Islet precursor cell (in vitro differentiated cells): ENCODE measurements at places on chromosomes 5 and 9.

- DNase-seq, result no peak
These were observed 88.1 kb downstream of the GLIS3 start for GRCh38 chr9:4211806-4212205.

GRCh38 chr9:98010445-98010844, 27.3 kb downstream of the ANP32B start:
- DNase-seq, result peak; percentile 67

- DNase-seq, result no peak
These were observed 124.9 kb downstream of the SPOCK1 start for GRCh38 chr5:137374110-137374714.

- DNase-seq, result no peak
These were observed at the start of gene NTNG2 for GRCh38 chr9:132161743-132162184. Gene NTNG2 (plus strand): TSS chr9:132162058. CDS start chr9:132166832, 4,774 bp downstream.

GRCh38 chr5:5965132-5965531, 413.2 kb downstream of the MED10 start:
- DNase-seq, result no peak

GRCh38 chr9:3880851-3881250, 355.1 kb upstream of the RFX3 start:
- no peak for DNase-seq

GRCh38 chr9:130452835-130453234, 8.1 kb downstream of the ASS1 start:
- DNase-seq, result no peak

GRCh38 chr9:70962761-70963440, 158.5 kb downstream of the TRPM3 start:
- no peak for DNase-seq

DNA sequence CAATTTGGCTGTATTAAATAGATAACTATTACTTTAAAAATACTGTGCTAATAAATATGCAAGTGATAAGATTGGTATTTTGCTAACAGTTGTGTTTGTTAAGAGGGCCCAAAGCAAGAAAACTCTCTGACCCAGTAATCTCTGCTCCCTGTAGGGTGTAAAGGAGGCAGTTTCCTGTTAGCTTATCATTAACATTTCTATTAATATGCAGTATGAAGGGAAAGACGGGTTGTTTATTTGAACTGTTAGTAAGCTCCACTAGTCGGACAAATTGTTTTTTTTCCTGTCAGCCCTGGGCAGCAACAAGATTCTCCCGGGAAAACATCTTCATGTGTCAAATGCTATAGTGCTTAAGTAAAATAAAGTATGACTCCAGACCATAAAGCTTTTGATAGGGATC, 35.6 kb downstream of the ERP44 start:
- no peak for DNase-seq

DNA sequence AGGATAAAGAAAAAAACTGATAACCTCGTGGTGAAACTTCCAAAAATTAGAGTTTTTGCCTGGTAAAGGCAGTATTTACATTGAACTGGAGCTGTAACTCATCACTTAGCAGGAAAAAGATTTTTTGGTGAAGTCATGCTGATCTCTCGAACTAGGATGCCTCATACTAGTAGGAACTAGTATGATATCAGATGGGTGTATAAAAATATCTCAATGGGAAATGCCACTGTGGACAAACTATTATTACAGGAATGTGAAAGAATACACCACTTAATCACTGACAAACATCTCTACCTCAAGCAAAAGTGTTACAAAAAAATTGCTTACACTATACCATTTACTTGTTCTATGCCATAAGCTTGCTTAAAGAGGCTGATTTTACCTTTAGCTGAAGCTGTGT, 28.4 kb downstream of the RFX3 start:
- DNase-seq, result no peak

DNA sequence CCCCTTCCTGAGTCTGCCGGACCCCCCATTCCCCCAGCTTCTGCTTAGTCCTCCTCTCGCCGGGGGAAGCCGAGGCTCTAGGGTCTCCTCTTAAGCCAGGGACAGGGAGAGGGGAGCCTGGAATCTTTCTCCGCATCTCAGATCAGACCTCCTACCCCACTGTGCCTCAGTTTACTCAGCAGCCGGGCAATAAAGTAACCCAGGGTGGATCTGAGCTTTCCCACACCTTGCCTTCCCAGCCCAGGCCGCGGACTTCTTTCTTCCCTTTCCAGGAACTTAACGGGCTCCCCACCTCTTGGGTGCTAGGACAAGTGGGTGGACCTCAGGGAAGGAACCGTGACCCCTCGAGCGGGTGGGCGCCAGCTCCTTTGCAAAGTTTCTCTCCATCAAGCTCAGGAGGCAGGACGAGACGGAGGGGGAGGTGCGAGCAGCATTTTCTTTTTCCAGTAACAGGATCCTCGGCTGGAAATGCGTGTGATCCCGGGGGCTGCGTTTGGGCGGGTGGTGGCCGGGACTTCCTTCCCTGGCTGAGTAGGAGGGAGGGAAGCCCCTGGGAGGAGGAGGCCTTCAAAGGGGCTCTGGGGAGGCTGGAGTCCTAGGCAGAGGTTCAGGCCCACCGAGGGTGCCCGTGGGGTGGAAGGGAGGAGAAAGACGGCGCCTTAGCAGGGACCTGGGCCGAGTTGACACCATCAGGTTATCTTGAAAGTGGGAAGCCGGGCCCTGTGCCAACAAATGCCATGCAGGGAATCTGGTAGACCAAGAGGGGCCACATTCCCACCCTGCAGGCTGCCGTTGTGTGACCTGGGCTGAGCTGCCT, 795 bp downstream of the DAB2IP start:
- DNase-seq, result peak; percentile 78

DNA sequence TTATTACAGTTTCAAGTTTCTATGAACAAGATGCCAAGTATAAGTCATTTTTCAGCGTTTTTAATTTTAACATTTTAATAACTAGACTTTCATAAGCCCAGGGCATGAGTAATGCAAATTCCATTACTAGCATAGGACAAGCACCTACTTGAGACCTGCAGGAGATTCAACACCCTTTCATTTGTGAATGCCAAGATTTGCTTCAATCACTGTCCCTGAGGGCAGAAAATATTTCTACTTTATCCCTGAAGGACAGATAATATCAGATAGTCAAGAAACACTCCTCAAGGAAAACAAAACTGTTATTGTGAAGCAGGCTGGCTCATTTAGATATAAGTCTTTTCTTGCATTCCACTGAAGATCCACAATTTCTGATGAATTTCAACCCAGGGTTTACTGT, 27.7 kb upstream of the ZNF622 start:
- no peak for DNase-seq

GRCh38 chr9:117435630-117436261, 20.9 kb upstream of the ASTN2 start:
- DNase-seq, result no peak

DNA sequence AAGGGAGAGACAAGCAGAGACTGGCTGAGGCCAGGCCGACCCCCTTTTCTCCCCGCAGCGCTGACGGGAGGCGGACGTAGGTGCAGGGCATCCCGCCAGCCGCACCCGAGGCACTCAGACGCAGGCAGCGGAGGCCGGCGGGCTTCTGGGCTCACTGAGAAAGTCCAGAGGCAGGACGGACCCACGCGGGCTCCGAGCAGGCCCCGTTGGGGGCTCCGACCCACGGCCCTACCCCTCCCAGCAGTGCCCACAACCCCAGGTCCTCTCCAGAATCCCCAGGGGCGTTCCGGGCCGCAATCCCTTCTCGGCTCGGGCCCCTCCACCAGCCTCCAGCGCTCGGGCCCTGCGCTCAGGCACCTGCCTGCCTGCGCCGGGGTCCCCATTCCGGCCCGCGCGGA, 543 bp downstream of the MTMR12 start:
- DNase-seq, result peak; percentile 78

GRCh38 chr9:95415158-95415557, 97.6 kb upstream of the FANCC start:
- DNase-seq, result no peak

DNA sequence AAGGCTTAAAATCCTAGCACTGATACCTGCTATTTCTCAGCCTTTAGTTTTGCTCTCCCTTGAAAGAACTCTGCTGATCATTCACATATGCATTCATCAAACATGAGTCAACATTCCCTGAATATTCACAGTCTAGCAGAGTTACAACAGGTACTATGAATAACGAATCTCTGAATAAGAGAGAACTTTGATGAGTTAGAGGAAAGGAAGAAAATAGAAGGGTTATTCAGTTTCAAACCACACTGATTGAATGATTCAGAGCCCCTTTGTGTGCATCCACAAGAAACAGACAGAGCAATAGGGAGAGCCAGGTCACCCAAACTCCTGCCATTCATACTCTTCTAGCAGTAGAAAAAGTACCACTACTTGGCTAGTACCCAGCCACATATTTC, 36.0 kb downstream of the FOXD1 start:
- DNase-seq, result no peak

DNA sequence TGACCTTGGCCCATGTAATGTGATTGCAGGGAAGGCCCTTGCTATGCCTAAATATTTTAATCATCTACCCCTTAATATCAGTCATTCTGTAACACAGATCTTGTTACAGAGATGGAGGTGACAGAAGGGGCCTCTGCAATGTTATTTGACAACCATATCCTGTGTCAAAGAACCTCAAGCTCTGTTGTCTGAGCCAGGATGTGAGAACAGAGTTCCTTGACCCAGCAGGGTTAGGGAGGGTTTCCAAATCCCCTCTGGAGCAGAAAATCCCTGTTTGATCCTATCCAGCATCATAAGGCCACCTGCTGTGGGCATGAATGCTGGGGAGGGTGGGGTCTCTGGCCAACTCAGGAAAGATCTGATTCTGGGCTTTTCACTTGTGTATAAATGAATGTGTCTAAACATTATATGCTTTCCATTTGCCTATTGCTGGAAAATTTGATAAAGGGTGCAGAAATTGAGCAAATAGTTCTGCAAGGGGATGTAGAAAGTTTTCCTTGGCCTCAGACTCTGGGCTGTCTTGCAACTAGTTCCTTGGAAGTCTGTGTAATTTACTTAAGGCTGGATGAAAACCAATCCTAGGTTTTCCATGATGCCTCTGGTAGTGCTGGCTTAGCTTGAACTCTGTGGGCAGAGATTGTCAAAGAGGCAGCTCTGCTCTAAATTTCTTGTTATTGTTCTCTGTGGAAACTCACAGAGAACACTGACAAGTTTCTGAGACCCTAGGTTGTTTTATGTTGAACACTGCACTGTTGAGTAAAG, 71.0 kb downstream of the PGM5 start:
- no peak for DNase-seq

- DNase-seq, result no peak
These were observed 416.9 kb downstream of the PSAT1 start for GRCh38 chr9:78713614-78714405.

GRCh38 chr9:123637606-123637944, 281.6 kb downstream of the CRB2 start:
- DNase-seq, result no peak

DNA sequence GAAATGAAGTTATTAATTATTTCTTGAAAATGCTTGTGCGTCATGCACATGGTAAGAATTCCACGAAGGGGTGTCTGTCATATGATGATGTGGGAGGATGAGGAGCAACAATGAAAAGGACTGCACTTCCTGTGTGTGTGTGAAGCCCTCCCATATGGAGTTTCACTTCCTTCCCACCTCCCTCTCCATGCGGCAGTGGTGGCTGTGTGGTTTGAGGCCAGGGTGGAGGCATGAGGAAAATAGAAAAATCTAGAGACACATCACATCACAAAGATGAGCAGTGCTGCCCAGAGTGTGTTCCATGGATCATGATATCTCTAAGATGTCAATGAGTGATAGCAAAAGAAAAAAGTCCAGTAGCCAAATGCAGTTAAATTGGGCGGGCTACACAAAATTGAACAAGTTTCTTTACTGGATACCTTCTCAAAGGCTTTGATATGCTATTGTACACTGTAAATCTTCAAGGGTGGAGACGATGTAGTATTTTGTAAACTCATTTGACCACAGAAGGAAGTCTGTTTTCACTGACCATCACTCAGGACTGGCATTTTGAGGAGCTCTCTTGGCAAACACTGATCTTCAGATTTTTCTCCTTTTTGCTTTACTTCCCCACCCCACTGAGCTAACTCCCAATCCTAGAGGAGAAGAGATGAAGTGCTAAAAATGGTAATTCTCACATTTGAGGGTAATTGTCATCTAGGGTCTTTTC, 55.7 kb upstream of the EQTN start:
- DNase-seq, result no peak

- DNase-seq, result no peak
These were observed 6.2 kb downstream of the PRDM12 start for GRCh38 chr9:130670644-130671043.

GRCh38 chr5:167716126-167716775, 575.2 kb upstream of the WWC1 start:
- no peak for DNase-seq

- DNase-seq, result peak; percentile 90
These were observed 42.8 kb upstream of the STXBP1 start for GRCh38 chr9:127568971-127569885.

- no peak for DNase-seq
These were observed 579.7 kb downstream of the CCDC171 start for GRCh38 chr9:16132513-16132912.

DNA sequence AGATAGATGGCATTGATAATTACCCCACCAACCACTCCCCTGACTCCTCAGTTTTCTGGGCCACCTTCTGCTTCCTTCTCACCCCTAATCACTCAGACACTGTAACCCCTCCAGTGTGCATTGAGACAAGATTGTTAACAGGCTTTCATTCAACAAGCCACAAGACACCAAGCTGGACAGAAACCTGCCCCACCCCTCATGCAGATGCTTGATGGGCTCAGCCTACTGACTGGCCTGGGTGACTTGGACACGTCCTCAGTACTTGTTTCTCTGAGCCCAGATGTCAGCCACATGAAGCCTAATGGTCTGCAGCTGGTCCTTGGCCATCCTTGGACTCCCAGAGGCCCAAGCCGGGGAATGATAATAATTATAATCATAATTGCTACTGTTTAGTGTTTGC, 71.4 kb upstream of the SMIM23 start:
- DNase-seq, result peak; percentile 18

DNA sequence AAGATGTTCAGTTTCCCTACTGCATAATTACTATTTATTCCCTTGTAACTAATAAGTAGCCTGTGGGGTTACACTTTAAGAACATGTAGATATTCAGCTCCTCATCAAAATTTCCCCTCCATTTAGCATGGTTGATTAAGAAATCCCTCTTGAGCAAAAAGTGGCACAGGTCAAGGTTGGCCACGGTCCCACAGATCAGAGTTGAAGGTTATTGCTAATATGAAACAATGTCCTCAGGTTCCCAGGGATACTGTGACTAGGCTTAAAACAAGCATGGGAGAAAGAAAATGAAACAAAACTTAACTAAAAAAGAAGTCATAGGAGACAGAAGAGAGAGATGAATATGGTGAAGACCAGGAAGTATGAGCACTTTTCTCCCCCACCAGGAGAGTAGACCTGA, 64.2 kb downstream of the RFK start:
- no peak for DNase-seq

GRCh38 chr5:68070591-68071281, 144.8 kb upstream of the PIK3R1 start:
- no peak for DNase-seq

DNA sequence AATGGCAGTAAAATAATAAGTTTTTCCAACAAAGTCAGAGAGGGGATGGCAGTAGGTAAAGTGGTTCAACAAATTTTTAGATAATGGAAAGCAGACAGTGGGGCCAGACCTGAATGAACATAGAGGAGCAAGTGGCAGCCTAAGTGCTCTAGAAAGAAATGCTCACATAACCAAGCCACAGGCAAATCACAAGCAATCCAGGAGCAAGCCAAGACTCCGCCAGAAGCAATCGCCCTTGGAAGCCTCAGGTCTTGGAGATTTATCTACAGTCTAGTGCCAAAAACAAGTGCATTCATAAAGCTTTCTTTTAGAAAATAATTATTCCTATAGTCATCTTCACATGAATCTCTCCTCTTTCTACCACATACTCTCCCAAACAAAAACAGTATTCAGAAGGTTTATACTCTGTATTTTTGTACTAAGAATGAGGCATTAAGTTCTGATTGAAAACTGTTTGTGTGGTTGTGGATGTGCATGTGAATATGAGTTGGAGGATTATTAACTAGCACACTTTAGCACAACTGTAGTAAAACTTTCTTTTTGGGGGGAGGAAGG, 375.5 kb downstream of the CDH9 start:
- no peak for DNase-seq
